ENCODE measurements at places on chromosomes 5 and 9.

- peak; percentile 69 for DNase-seq
Measured at GRCh38 chr5:143887903-143888665, 76.1 kb downstream of the HMHB1 start.

- DNase-seq, result peak; percentile 96
Measured at GRCh38 chr5:172403189-172403796, 51.0 kb downstream of the SH3PXD2B start.

DNA sequence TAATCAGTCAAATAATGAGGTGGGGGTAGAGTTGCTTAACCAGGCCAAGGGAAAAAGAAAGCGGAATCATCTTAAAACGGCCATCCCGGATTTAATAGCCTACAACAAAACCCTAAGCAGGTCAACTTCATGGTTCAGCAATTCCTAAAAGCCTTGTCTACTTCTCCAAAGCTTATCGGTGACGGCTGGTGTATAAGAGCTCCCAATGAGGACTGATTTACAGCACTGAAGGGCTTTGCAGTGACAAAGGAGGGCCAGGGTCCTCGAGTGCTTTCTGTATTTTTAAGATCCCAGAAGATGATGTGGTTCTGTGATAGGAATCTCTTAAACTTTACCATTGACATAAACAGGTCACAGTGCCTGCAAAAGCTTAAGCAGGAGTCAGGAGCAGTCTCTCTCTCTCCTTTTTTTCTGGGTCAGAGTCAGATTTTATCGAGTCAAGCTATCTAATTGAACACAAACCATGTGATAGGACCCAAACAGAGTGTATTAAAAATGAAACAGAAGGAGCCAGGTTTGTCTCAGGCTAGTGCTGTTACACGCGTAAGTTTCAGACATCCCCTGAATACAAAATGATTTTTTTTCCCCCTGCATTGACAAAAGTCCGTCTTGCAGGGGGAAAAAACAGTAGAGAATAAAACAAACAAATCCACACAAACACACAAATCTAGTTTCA is 663.6 kb upstream of the ZNF608 start:
- DNase-seq, result no peak

GRCh38 chr9:74463825-74464224 is 33.3 kb upstream of the RORB start:
- no peak for DNase-seq

DNA sequence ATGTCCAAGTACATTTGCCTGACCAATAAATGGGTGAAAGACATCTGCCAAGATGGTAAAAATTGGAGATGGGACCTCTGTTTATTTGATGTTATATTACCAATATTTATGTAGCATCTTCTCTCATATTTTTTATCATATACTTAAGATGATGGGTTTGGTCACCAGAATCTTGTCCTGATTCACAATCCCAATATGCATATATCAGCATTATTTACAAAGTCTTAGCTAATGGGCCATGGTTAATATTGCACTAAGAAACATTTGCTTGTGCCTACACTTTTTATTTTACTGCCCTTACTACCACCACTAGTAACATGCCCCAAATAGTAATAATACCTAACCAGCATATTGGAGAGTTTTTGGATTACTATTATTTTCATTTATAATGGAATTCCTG is 116.7 kb downstream of the CHSY3 start:
- no peak for DNase-seq

DNA sequence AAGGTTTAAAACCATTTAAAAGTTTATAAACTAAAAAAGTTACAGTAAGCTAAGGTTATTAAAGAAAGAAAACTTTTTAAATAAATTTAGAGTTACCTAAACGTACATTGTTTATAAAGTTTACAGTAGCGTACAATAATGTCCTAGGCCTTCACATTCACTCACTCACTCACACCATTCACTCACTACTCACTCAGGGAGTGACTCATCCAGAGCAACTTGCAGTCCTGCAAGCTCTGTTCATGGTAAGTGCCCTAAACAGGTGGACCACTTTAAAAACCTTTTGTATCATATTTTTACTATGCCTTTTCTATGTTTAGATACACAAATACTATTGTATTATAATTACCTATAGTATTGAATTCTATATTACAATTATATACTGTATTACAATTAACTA is 190.8 kb upstream of the RASA1 start:
- no peak for DNase-seq

DNA sequence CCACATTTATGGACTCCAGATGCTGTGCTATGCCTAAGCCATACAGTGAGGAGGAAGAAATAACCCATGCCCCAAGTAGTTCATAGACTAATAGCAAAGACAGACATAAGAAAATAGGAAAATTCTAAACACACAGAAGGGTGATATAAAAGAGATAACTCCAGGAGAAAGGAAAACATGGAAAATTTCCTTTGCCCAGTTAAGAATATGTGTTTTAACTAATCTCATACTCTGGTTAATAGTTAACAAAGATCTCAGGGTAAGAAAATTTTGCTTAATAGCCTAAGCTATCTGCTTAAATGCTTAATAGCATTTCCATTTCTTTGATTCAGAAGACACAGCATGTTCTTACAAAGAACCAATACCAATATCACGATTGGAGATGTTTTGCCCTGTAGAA is 358.0 kb downstream of the MSX2 start:
- DNase-seq, result no peak

- DNase-seq, result peak; percentile 34
Measured at GRCh38 chr9:97985058-97985861, 2.1 kb downstream of the ANP32B start.

GRCh38 chr9:121268851-121269641 is 1.1 kb downstream of the GSN start:
- peak; percentile 31 for DNase-seq

DNA sequence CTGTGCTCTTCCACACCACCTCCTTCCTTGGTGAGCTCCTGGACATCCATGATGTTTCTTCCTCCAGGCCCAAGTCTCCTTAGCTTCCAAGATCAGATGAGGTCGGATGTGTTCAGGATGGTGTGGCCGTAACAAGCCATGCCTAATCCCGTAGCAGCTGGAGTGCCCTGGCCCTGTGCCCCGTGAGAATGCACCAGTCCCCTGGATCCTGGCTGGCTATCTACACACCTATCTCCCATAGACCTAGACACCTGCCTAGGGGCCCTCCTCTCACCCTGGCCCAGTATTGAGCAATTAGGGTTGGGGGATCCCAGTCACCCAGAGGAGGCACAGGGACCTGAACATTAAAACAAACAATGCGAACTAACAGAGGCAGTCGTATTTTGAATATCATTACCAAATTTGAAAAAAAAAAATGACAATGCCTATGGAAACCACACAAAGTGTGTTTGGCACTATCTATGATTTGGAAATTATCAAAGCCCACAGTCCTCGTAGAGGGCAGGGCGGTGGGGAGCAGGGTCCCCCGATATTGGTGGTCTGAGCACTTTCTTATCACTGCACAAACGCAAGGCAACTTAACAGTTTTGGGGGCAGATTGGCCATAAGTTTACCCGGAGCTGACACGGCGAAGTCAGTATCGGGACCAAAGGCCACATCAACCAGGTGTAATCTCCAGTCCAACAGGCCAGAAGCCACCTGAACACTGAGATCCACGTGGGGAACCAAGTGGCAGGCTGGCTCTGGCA is 13.2 kb downstream of the ENG start:
- DNase-seq, result no peak

DNA sequence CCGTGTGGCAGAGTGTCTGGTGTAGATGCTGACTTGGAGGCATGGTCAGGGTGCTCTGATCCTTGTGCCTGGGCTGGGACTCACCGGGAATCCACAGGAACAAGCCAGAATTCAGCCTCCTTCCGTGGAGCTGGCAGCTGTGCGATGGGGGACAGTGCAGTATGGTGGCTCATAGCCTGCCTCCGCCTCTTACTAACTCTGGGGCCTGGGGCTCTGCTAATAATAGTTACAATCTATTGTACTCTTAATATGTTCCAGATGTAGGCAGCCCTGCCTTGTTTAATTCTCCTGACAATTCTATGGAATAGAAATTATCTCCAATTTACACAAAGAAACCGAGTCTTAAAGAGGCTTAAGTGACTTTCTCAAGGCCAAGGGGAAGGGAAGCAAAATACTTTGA is 77.6 kb downstream of the PCDH1 start:
- peak; percentile 83 for DNase-seq

GRCh38 chr5:433836-434235 is 9.1 kb upstream of the EXOC3 start:
- DNase-seq, result no peak

DNA sequence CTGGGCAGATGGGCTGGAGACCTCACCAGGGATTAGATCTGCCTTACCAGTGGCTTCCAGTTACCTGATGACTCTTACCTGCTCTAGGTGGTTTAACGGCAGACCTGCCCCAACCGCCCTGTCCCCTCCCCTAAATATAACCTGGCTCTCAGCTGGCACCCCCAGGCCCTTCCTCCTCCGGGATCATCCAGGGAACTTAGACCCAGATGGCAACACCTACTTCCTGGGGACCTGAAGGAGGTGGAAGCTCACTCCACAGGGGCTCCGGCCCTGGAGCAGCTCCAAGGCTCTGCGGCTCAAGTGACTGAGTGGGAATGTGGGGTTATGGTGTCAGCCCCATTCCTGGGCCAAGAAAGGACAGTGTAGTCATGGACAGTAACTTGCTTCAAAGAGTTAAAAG is 130.4 kb downstream of the OLFM1 start:
- no peak for DNase-seq

GRCh38 chr5:156918311-156918845 is 44.6 kb downstream of the TIMD4 start:
- DNase-seq, result no peak

DNA sequence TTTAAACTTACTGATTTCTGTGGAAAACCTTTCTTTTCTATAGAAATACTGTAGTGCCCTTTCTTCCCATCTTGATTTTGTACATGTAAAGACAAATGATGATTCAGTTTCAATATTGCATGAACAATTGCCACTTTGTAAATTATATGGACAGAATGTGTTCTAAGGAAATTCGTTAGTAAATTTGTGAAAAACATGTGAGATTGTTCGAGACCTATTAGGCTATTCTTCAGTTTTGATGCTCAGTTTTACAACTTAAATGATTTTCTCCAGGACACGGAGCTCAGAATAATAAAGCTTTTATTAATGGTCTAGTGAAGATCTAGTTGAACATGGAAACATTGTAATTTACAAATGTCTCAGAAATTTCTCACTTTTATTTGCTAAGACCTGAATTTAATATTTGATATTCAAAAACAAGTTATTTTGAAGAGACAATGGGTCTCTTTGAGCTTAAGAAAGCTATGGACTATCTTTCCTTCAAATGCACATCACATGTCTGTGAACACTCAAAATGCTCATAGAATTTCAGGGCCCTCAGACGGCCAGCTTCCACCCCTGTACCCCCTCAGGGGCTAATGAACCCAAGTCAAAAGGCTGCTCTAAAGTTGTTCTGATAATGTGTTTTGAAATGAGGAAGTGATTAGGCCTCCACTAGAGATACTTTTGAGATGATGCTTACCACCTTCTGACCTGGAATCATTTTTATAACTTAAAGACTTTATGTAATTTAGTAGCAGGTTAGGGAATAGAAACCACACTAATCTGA is 54.1 kb upstream of the FSD1L start:
- no peak for DNase-seq

- no peak for DNase-seq
Measured at GRCh38 chr5:1661831-1662558, 137.6 kb downstream of the MRPL36 start.

- no peak for DNase-seq
Measured at GRCh38 chr9:134476272-134476941, 150.2 kb downstream of the RXRA start.

DNA sequence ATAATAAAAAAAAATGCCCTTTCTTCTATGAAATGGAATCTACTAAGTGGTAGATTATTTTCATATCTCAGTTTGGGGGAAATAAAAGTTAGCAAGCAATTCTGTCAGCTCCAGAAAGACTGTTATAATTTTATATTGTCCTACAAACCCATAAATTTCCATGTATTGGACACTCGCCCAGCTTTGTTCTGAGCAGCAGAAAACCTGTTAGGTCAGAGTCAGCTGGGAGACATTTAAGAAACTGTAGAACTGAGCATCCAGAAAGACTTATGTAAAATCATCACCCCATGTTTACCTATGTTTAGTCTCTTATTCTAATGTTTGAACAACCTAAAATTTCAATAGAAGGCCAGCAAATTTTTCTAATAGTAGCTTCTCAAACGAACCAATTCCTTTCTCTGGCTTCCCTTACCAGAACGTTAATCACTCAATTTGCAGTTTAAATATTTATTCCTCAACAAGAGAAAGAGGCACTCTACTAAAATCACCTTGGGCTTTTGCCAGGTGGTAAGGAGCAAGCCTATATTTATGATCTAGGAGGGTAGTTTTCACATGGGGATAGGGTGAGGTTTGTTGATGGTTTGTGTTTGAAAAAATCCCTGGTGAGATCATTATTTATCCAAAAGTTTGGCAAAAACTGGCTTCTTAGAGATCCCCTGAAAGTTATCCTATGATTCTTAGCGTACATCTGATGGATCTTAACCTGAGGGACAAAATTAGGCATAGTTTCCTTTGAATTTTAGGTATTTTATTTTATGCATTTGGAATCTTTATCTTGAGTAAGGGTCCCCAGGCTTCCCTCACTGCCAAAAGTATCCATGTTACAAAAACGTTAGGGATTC is 34.4 kb downstream of the MACROH2A1 start:
- DNase-seq, result no peak

GRCh38 chr5:35487233-35488025 is 130.2 kb upstream of the SPEF2 start:
- peak; percentile 46 for DNase-seq

- DNase-seq, result no peak
Measured at GRCh38 chr9:100033877-100034551, 64.8 kb downstream of the ERP44 start.

GRCh38 chr9:92160786-92161185 is 45.6 kb upstream of the SPTLC1 start:
- no peak for DNase-seq

GRCh38 chr9:3290231-3290840 is 235.5 kb downstream of the RFX3 start:
- DNase-seq, result no peak

- DNase-seq, result no peak
Measured at GRCh38 chr9:74770508-74771261, 117.0 kb downstream of the TRPM6 start.

DNA sequence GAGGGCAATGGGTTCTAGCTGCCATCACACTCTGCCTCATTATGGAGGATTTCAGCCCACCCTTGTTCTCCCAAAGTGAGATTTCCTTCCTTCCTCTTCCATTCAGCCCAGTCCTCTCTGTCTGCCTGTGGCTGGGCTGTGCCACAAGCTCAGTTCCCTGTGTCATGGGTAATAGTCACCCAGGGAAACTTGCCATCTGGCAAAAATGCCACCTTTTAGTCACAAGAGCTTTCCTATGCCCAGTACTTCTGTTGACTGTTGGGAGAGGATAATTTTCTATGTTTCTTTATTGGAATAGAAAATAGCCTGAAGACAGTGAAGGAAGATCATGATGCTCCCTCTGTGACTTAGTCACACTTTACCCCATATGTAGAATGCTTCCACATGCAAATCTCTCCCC is 71.4 kb downstream of the TLR4 start:
- DNase-seq, result no peak

GRCh38 chr5:35899800-35900199 is 38.6 kb downstream of the CAPSL start:
- DNase-seq, result no peak

- no peak for DNase-seq
Measured at GRCh38 chr5:143055596-143056338, 285.6 kb downstream of the ARHGAP26 start.
